ENCODE measurements at places on chromosomes 1 and 21. TPM values are rescaled to one million over a fixed set of nuclear protein-coding genes. Genes with fewer than 3 reads are reported as not detected.

DNA sequence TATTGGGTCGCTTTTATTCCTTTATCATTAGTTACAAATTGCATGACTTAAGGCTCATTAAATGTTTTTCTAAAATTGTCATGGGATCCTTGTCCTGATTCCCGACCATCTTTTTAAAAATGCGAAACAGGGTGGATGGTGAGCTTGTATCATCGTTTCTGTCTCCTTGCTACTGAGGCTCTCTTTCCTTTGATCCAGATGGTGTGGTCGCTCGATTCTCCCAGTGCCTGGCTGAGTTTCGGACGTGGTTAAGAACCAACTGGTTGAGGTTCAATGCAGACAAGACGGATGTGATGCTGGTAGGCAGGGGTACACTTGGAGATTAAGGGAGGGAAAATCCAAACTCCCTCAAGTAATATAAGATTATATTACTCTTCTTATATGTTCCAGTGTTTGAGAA lies 1.2 kb downstream of the MIER1 start:
- DNase-seq = no peak

Gene CR1
- 1.8 TPM for total RNA-seq

Gene CACNA1E
- not detected for total RNA-seq

DNA sequence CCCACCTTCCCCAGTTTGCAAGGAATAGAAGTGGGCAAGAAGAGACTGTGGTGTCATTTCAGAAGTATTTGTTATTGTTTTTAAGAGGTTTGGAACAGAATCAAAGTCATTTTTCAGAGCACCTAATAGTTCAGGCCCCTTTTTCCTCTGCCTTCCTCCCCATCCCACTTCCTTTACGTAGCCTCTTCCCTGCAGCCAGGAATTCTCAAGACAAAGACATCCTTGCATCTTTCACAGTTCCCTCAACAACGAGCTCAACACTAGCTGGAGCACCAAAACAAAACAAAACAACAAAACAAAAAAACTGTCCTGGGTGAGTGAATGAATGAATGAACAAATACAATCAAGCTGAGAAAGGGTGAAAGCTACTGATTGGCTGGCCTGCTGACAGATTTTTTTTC lies 7.0 kb downstream of the PALMD start:
- no peak for DNase-seq

Gene HES3
- not detected for total RNA-seq

Gene C1orf115
- 7.1 TPM for total RNA-seq

- no peak for DNase-seq
Observed at GRCh38 chr1:151175863-151176262, at the start of gene TMOD4. TSS of gene TMOD4 (minus strand) at chr1:151175981. CDS start at chr1:151174875, 1,106 bp downstream.

Gene KCNQ4
- not detected for total RNA-seq

DNA sequence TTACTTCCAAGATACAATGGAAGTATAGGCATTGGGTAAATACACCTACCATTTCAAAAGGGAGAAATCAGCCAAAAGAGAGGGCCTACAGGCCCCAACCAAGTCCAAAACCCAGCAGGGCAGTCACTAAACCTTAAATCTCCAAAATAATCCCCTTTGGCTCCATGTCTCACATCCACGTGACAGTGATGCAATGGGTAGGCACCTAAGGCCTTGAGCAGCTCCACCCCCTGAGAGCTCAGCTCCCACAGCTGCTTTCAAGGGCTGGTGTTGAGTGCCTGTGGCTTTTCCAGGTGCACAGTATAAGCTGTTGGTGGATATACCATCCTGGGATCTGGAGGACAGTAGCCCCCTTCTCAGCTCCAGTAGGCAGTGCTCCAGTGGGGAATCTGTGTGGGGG lies 72.5 kb downstream of the UROD start:
- no peak for DNase-seq

Gene RPF1
- 72.9 TPM for total RNA-seq

Gene PRR9
- not detected for total RNA-seq

DNA sequence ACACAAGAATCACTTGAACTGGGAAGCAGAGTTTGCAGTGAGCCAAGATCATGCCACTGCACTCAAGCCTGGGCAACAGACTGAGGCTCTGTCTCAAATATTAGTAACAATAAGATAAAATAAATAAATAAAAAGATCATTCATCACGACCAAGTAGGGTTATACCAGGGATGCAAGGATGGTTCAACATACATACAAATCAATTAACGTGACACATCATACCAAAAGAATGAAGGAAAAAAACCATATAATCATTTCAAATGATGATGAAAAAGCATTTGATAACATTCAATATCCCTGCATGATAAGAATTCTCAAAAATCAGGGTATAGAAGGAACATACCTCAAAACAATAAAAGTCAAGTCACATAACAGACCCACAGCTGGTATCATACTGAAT lies 38.3 kb downstream of the PHTF1 start:
- DNase-seq = no peak

DNA sequence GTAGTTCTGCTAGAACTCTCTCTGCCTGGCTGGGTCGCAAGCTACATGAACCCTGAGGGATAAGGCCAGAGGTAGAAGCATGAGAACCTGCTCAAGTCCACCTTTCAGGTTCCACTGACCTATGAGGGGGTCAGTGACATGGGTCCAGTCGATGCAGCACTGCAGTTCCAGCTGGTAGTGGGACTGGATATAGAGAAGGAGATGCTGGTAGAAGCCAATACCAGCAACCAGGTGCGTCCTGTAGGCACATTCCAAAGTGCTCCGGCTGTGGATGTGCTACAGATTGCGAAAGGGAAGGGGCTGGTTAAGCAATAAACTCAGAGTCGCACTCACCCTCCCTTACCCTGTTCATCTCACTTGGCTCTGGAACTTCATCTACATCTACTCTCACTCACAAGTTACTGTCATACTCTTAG lies 5.7 kb downstream of the SMG5 start:
- DNase-seq = no peak
